Psoas muscle (tissue), 8 donors: ENCODE measurements at places on chromosomes 16 and 17. TPM values are rescaled to one million over a fixed set of nuclear protein-coding genes. Genes with fewer than 3 reads are reported as not detected.

Gene NACA2
- total RNA-seq: not detected

Gene CAMTA2
- total RNA-seq: 43.0 TPM

- H3K27ac ChIP-seq: no peak overlapping the region
- H3K4me3 ChIP-seq: no peak overlapping the region
- peaks cover 9% of the 10 kb centered on the region for H3K36me3 ChIP-seq
- no peaks in the 10 kb centered on the region for H3K27me3 ChIP-seq
Observed at GRCh38 chr17:75915268-75915667, 10.6 kb upstream of the MRPL38 start.

DNA sequence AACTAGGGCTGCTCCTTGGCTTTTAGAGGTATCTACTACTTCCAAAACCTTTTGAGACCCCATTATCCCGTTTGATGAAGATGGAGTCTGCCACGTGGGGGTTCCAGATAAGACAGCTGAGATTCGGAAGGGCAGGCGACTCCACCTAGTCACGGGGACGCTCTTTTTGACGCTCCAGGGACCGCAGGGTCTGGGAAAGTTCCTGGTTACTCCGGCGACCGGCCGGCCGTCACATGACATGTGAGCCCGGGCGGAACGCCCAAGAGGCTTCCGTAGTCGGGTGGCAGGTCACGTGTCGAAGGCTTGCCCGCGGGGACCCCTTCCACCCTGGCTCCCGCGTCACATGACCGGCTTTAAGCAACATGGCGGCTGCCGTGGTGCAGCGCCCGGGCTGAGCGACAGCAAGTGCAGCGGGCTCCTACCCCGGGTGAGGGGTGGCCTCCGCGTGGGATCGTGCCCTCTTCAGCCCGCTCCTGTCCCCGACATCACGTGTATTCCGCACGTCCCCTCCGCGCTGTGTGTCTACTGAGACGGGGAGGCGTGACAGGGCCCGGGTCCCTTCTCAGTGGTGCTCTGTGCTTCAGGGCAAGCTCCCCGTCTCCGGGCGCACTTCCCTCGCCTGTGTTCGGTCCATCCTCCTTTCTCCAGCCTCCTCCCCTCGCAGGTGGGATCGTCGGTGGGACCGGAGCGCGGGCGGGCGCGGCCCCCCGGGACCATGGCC is at the start of gene SPNS1:
TSS of gene SPNS1 (plus strand) at position 342 of the 721 bp plus-strand sequence. CDS start at position 716, 374 bp downstream.
- peaks cover 9% of the 10 kb centered on the region for H3K36me3 ChIP-seq
- peak within 1 kb of the TSS; percentile 99 for H3K4me3 ChIP-seq
- H3K27ac ChIP-seq: peak within 1 kb of the TSS; percentile 79
- DNase-seq: peak; percentile 98
- peaks cover 12% of the 10 kb centered on the region for H3K4me1 ChIP-seq

DNA sequence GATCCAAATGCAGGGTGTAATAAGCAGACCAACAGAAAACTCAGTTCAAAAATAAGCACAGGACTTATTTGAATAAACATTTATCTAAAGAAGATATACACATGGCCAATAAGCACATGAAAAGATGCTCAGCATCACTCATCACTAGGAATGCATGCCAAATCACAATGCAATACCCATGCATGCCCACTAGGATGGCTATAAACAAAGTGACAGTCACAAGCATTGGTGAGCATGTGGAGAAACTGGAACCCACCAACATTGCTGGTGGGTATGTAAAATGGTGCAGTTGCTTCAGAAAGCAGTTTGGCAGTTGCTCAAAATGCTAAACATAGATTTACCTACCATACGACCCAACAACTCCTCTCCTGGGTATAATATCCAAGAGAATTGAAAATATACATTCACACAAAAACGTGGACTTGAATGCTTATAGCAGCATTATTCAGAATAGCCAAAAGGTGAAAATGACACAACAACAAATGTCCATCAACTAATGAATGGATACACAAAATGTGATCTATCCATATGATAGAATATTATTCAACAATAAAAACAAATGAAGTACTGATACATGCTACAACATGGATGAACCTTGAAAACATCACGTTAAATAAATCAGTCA is 20.1 kb downstream of the UBE2O start:
- DNase-seq: no peak
- H3K36me3 ChIP-seq: no peaks in the 10 kb centered on the region
- no peak overlapping the region for H3K4me3 ChIP-seq
- H3K4me1 ChIP-seq: peaks cover 54% of the 10 kb centered on the region

GRCh38 chr17:59289981-59290301 is 41.5 kb upstream of the YPEL2 start:
- H3K27me3 ChIP-seq: no peaks in the 10 kb centered on the region
- H3K4me3 ChIP-seq: no peak overlapping the region
- no peak for DNase-seq
- no peaks in the 10 kb centered on the region for H3K36me3 ChIP-seq

- peak; percentile 54 for DNase-seq
- no peak overlapping the region for H3K27ac ChIP-seq
- no peaks in the 10 kb centered on the region for H3K27me3 ChIP-seq
- H3K4me3 ChIP-seq: peak overlapping the region; percentile 64
Observed at GRCh38 chr17:19579867-19580565, 46.4 kb downstream of the SLC47A1 start.

DNA sequence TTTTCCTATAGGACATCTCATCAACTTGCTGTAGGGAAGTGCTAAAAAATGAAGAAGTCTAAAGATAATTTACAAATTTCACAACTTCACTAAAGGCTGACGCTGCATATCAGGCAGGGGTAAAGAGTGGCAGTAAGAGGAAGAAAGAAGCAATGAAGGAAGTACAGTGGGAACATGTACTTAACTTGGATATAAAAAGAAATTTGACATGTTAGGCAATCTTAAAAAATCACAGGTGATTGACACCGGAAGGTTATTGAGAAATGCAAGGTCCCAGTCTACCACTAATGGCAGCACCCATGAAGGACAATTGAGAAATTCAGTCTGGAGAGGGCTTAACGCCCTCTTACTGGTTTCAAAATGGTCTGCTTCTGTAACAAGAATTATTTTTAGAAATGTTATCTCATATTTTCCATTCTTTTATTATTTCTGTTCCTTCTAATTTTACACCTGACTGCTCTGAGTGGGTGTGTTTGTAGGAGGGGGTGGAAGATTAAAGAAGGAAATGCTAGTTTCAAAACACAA is 358.1 kb downstream of the KCNJ2 start:
- H3K4me1 ChIP-seq: peaks cover 5% of the 10 kb centered on the region
- no peaks in the 10 kb centered on the region for H3K27me3 ChIP-seq
- DNase-seq: no peak

GRCh38 chr16:82995286-82995923 is 368.6 kb downstream of the CDH13 start:
- no peak overlapping the region for H3K4me3 ChIP-seq
- DNase-seq: no peak

- no peaks in the 10 kb centered on the region for H3K27me3 ChIP-seq
- peaks cover 90% of the 10 kb centered on the region for H3K36me3 ChIP-seq
- H3K4me3 ChIP-seq: no peak overlapping the region
Observed at GRCh38 chr17:4167786-4168185, 24.8 kb downstream of the CYB5D2 start.

DNA sequence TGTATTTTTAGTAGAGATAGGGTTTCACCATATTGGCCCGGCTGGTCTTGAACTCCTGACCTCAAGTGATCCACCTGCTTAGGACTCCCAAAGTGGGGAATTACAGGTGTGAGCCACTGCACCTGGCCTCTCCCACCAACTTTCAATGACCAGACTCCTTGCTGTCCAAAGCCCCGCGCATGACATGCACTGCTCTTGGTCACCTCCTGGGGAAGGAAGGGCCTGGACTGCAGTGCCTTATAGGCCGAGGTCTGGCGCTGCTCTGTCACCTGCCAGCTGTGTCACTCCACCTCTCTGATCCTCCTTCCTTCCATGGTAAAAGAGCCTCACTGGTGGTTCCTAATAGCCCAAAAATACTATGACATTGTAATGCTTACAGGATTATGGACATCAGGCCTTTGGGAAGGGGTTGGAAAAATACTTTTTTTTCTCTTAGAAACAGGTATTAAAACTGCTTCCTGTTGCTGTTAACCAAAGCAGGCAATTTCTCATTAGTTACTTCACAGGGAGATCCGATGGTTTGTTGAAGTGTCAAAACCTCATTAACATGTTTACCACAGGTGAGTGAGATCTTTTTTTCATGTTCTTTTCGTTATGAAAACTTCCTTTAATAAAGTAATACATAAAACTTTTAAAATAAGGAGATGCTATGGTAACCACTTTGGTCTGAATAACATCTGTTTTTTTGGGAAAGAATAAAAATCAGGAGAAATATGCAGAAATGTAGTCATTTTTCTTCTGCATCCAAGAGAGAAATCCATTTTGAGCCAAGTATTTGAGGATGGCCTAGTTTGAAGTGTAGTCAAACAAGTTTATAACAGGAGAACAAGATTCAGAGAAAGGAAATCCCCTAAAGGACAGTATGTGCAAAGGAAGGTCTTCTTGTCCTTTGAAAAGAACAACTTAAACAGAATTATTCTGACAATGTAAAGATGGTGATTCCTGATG is 35.5 kb downstream of the GRB7 start:
- H3K27ac ChIP-seq: no peak overlapping the region
- H3K4me3 ChIP-seq: no peak overlapping the region
- DNase-seq: no peak
- no peaks in the 10 kb centered on the region for H3K4me1 ChIP-seq
- no peaks in the 10 kb centered on the region for H3K27me3 ChIP-seq
- H3K36me3 ChIP-seq: no peaks in the 10 kb centered on the region
